ENCODE measurements at places on chromosomes 4 and X.

- no peak for DNase-seq
These were observed 41.9 kb upstream of the ETNPPL start for GRCh38 chr4:108804648-108805273.

- DNase-seq: no peak
These were observed 36.9 kb downstream of the CDKL2 start for GRCh38 chr4:75593393-75593792.

- peak; percentile 96 for DNase-seq
These were observed 549 bp downstream of the MSL3 start for GRCh38 chrX:11758400-11759171.

DNA sequence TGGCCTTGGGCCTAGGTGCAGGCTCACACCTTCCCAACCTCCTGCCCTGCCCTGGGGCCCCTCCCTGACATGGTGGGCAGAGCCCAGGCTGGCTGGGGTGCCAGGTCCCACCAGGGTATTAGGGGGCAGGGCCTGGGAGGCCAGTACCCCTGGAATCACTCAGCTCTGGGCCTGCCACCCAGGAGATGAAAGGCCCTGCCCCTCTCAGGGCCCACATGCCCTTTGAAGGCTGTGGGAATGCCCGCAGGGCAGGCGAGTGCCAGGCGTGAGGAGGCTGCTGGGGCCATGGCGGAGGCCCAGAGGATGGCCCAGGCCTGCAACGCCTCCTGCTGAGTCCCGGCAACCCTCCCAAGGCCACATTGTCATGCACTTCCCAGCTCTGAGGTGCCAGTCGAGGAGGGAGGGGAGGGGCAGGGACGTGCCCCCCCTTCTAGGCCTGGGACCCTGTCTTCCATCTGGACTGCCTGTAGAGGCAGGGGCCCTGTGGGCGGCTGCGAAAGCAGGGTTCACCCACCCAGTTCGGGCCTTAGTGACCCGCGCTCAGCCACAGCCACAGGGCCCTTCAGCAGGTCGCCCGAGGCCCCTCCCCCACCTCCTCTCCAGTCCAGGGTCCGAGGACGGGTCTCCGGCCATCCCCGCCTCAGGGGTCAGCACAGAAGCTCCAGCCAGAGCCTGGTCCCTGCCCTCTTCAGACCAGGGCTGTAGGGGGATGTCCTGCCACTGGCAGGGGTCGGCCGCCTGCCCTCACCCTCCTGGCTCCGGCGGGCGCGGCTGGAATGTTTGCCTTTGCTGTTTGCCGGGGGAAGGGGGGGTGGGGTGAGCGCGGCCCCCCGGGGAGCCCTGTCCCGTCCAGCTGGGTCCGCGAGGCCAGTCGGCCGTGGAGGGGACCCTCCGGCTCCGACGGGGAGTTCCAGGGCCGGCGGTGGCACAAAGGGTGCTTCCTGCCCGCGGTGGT, 26.7 kb upstream of the FGFR3 start:
- DNase-seq: no peak

GRCh38 chr4:167885872-167886271, 206.5 kb upstream of the ANXA10 start:
- DNase-seq: no peak

- DNase-seq: peak; percentile 99
These were observed at the start of gene WDR44 for GRCh38 chrX:118345464-118346257. Gene WDR44, plus strand, starts transcription at chrX:118346106. Its CDS starts 398 bp downstream, at chrX:118346504.

- DNase-seq: no peak
These were observed 249.3 kb upstream of the GATB start for GRCh38 chr4:152009983-152010709.

DNA sequence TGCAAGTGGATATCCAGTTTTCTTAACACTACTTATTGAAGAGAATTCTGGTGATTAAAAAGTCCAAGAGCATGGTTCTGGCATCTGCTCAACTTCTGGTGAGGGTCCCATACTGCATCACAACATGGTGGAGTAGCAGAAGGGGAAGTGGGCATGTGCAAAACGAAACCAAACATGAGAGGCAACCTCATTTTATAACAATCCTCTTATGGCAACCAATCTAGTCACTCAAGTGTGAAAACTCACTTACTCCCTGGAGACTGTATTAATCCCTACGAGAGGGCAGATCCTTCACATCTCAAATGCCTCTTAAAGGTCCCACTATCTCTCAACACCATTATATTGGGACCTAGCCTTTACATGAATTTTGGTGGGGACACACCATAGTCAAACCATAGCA, 55.4 kb upstream of the TRO start:
- DNase-seq: no peak

DNA sequence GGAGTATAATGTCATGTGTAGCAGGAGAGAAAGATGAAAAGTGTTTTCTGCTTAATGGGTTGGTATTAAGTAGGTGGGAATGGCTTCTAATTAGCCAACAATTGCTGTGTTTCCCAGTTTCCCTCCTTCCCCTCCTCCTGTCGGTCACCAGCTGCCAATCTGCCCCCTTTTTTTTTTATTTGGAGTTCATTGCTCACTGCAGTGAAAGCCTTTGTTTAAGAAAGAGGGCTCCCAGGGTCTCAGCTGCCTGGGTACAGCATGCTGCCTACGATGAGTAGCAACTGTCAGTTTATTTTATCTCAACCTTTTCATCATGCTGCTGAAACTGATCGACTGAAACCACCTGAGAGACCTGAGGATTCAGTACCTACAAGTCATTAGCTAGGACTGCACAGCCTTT, 149.0 kb downstream of the POU4F2 start:
- DNase-seq: no peak

GRCh38 chr4:183503497-183504063, 1.3 kb upstream of the ING2 start:
- no peak for DNase-seq

DNA sequence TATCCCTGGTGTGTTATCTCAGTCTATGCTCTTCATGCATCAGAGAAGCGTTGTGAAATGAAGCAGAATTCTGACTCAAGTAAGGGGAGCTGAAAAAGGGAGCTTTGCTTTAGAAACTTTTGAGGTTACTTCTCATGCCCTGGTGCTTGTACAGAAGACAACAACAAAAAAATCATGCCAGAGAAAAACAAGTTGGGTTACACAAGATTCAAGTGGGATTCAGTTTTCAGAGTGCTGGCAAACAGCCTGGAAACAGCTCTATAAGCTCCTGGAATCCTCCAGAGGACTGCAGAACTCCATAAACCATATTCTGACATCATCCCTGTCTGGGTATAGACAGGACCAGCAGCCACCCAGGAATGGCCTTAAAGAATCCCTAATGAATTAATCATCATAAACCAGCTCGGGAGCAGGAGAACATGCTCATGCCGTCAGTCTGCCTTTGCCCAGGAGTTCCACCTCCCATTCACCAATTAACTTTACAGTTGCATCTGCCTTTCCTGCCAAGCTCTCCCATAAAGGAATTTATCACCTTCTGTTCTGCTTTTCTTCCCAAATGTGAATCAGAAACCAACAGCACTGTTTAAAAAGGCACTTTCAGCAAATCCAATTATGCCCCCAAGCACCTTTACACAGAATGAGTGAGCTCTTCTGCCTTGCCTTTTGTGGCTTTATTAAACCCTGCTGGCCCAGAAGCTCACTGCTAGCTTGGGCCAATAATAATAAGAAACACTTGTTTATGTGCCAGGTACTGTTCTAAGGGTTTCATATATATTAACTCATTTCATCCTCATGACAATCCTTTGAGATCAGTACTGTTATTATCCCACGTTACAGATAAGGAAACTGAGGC, 54.5 kb upstream of the FBXW7 start:
- DNase-seq: no peak

- no peak for DNase-seq
These were observed 216.2 kb downstream of the DHRSX start for GRCh38 chrX:2284601-2285000.

- no peak for DNase-seq
These were observed 22.4 kb downstream of the SAT1 start for GRCh38 chrX:23805389-23805788.

- no peak for DNase-seq
These were observed 21.0 kb upstream of the UGT2B7 start for GRCh38 chr4:69075061-69075792.

- no peak for DNase-seq
These were observed 501.9 kb upstream of the ZFP42 start for GRCh38 chr4:187493661-187494060.

DNA sequence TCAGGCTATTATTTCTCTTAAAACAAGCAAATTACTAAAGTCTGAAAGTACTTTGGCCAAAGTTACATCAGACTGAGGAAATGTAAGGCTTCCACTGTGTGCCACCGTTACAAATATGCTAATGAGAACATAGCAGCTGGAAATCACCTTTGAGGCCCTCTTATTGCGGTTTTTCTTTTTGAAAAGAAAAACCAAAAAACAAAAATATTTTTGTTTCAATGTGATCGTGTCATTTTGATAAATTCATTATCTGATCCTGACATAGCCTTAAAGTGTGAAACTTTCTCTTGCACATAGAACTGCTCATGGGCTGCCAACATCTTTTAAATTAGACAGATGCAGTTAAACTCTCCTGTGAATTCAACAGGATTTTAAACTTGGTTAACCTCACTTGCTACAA, 2.8 kb upstream of the TIFA start:
- DNase-seq: no peak

GRCh38 chr4:179605196-179605595, 2163.0 kb upstream of the AGA start:
- DNase-seq: no peak

GRCh38 chrX:106899276-106899675, 3.9 kb downstream of the RIPPLY1 start:
- DNase-seq: no peak

DNA sequence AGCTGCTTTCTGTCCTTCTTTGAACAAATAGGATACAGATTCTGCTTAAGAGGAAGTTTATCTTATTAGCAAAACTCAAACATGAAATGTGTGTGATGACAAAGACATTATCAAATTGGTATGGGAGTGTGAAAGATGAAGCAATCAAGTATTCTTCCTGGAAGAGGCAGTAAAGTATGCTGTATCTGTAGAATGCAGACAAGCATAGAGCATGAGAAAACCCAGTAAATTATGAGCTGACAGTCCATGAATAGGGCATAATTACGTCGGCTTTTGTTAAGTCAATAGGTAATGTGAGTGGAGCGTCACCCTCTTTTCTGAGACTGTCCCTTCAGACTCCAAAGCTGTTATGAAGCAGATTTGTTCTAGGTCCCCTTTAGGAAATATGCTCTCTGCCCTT, 458.6 kb upstream of the NWD2 start:
- DNase-seq: no peak

DNA sequence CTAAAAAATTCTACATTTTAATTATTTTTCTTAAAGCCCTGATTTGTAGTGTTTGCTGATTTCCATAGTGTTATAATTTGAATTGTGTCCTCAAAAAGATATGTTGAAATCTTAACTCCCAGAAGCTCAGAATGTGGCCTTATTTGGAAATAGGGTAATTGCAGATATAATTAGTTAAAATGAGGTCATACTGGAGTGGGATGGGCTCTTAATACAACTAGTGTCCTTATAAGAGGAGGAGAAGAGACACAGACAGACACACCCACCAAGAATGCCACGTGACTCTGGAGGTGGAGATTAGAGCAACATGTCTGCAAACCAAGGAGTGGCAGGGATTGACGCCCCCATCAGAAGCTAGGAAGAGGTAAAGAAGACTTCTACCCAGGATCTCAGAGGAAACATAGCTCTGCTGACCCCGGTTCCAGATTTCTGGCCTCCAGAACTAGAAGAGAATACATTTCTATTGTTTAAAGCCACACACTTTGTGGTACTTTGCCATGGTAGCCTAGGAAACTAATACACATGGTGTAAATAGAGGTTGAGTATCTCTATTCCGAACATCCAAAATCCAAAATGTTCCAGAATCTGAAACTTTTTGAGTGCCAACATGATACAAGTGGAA, 70.5 kb upstream of the IRF2 start:
- DNase-seq: no peak

- no peak for DNase-seq
These were observed 165.3 kb upstream of the DGKK start for GRCh38 chrX:50635817-50636365.

DNA sequence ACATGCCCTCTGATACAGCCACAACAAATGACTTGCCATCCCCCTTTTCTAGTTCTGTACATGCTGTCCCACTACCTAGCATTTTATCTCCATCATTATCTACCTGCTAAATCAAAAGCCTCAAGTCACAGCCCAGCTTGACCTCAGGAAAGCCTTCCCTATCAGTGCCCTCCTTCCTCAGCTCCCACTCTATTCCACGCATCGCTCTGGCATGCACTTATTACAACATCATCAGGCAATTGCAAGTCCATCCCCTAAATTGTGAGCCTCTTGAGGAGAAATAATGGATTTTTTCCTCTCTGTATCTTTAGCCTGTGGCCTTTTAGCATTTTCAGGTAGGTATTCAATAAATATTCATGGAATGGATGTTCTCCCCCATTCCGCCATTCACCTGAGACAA, 5.7 kb downstream of the ARL13A start:
- no peak for DNase-seq

DNA sequence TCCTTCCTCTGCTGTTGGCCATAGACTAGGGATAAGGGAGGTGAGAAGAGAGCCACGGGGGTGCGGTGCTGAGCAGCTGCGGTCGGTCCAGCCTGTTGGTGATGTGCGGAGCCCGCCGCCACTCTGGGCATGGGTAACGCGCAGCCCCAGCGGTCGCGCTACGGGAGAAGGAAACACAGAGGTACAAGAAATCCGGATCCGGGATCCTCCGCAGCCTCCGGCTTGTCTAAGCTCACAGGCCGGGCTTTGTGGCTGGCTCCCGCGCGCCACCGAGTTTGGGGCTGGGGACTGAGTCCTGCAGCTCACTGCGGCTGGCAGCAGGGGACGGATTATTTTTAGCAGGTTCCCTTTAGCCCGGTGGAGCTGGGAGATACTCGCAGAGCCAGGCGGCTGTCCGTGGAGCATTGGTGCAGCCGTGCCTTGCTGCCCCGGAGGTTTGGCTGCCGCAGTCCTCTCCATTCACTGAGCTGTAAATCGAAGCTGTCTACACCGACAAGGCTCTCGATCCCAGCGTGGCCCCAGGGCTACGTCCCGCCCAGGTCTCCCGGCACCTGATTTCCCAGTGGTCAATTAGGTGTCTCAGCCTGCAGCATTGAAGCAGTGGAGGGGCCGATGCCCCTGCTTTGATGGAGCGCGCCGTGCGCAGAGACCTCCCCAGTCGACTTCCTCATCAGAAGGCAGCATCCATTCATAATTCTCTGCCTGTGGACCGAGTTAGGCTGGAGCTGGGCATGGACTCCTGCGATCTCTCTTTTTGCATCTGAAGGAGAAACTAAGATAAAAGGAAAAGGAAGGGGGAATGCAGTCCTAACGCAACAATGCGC, 81.9 kb upstream of the SCML1 start:
- DNase-seq: no peak

GRCh38 chr4:134024251-134024650, 177.3 kb downstream of the PABPC4L start:
- no peak for DNase-seq

- DNase-seq: no peak
These were observed 92.6 kb downstream of the KDR start for GRCh38 chr4:55032788-55033187.

DNA sequence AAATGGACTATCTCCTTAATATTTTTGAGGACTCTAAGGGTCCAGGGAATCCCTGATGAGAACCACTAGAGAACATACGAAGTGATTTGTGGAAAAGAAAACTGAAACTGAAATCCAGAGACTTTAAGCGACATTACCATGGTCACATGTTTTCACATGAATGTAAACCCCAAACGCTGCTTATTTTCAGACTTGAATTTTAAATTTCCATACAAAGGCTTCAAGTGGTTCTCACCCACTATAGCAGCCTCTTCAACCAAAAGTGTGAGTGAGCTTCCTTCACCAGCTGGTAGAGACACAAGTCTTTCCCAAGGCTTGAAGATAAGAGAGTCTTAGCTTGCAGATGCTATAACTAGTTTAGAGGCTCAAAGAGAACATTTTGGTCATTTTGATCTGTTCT, 232.7 kb downstream of the MGST2 start:
- no peak for DNase-seq
